GM04504 (cell line): ENCODE measurements at places on chromosomes 13 and 19.

DNA sequence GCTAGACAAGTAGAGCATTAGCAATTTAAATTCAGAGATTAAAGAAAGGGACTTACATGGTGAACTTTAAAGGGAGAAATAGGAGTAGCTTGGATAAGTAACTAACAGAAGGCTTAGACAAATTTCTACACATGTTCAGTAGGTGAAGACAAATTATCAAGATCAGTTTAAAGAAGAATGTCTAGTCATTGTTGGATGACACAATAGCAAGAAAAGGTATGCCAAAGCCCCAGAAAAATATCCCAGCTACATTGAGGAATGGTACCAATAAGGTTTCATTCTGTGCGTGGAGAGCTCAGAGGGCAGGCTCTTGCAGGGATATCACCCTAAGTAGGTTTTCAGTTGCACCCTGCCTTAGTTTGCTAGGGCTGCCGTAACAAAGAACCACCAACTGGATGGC lies 3.5 kb upstream of the STK24 start:
- no peak for DNase-seq

DNA sequence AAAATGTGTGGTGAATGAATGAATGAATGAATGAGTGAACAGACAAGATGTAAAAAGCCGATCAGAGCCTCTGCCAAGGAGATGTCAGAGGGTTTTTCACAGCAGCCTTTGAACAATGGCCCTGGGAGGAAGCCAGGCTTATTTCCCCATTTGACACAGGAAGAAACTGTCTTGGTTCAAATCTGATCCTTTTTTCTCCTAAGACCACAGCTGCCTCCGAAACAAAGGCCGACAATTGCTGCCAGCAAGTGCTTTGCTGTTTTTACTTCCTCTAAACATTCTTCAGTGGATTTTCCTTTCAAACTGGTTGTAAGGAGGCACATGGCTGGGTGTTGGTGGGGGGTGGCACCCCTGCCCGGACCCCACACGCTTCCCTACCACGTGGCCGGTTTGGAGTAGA lies 44.2 kb upstream of the HOMER3 start:
- DNase-seq = no peak

- DNase-seq = no peak
Observed at GRCh38 chr19:46250076-46250735, 20.7 kb downstream of the IGFL1 start.

- DNase-seq = no peak
Observed at GRCh38 chr13:29846475-29847256, 3.8 kb downstream of the UBL3 start.

GRCh38 chr13:103012646-103013045 lies 53.6 kb downstream of the SLC10A2 start:
- DNase-seq = no peak

DNA sequence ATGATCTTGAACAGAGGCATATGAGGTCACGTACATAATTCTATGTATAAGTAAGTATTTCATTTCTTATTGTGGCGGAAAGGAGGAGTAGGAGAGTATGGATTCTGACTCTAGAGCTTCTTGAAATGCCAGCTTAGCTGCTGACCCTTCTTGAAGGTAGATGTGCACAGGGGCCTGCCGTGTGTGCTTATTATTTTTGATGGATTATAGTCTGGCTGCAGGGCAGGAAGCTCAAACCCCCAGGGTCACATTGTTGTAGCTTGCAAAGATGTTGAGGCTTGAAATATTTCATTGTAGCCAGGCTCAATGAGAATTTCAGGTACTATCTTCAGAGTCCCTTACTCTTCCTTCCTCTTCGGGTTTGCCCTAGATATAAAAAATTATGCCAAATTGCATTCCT lies 418.8 kb downstream of the OLFM4 start:
- DNase-seq = no peak

DNA sequence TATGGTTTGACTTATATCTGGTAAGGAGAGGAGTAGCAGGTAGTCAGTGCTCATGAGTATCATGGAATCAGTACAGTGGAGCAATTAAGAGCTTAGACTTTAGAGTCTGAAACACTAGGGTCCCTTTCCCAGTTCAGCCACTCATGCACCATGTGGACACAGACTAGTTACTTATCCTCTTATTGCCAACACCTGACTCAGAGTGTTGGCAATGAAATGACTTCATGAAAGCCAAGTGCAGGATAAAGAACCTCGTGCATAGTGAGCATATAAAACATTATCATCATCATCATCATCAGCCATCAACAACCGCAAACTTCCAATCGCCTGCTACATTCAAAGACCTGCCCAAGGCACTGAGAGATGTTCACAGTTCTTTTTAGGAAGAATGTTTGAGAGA lies 164.2 kb downstream of the FOXO1 start:
- DNase-seq = no peak

DNA sequence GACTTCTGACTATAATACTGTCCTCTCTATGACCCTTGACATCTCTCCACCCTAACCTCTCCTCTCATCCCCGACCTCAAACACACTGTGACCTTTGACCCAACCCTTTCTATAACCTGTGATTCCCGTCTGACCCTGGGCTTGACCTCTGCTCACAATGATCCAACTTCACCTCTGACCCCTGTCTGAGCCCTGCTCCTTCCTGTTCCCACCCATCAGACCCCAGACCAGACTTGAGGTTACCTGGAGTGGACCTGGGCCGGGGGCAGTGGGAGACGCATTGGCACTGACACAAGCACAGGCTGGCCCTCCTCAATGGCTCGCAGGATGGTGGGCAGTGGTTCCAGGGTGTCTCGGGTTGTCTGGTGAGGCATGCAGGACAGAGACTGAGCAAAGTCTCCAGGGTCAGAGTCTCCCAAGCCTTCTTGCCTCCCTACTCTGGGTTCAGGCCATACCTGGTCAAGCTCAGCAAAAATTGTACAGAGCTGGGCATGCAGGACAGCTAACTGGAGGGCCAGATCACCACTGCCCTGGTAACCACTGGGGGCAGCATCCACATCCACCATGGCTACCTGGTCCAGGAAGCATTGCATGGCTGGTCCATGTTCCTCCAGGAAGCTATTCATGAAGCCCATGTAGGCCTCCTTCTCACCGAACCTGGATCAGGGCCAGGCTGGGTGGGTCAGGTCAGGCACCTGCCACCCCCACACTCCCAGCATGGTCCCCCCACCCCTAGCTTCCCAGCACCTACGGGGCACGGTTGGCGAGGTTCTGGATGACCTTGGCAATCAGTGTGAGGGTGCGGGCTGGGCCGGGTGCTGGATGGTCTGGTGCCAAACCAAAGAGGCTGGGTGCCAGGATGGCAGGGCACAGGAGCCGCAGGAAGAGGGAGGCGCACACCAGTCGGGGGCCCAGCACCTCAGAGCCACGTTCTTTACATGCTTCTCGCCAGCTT lies 4.4 kb upstream of the WIZ start:
- DNase-seq = no peak

DNA sequence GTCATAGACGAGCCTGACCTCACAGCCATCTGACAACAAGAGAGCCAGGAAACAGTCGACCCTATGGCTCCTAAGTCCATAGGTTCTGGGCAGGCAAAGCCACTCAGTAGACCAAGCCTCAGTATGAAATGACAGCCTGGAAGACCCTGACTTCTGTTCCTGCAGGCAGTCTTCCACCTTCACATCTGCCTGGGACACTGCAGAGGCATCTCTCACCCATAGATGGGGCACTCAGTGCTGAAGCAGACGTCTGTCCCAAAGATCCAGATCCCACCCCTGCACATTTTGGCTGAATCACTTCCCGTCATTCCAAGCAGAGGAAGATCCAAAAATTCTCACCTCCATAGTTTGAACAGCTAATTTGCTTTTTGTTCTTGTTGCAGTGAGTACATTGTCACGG lies 139.3 kb upstream of the ZNF507 start:
- DNase-seq = no peak

DNA sequence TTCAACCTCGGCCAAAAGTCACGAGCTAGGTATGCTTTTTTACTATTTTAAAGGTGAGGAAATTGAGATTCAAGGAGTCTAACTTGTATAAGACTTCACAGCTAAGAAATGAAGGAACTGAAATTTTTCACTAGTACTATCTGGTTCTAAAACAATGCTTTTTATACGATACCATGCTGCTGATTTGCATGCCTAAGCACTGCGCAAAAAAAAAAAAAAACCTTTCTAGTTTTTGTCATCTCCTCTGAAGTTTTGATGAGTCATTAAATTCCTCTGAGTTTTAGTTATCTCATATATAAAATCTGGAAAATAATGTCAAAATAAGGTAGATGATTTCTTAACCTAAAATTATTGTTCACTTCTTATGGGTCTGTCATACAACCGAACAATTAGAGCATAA lies 28.0 kb upstream of the UFM1 start:
- no peak for DNase-seq

DNA sequence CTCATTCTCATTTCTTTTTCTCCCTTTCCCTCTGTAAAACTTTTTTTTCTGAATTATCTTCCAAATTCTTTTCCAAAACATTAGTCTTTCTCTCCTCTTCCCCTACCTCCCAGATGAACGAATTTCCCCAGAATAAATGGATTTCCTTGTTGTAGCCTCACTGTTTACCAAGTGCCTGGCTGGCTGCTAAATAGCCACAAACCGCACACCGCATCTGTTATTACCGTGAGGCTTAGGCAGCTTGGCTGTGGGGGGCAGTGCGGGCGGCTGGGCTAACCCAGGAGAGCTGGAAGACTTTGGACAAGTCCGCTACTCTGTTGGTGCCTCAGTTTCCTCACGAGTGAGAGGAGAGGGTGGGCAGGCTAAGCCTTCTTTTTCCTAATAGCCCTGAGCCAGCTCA lies 10.7 kb downstream of the IL17D start:
- DNase-seq = no peak

- DNase-seq = no peak
Observed at GRCh38 chr13:106443607-106444322, 91.7 kb downstream of the EFNB2 start.

DNA sequence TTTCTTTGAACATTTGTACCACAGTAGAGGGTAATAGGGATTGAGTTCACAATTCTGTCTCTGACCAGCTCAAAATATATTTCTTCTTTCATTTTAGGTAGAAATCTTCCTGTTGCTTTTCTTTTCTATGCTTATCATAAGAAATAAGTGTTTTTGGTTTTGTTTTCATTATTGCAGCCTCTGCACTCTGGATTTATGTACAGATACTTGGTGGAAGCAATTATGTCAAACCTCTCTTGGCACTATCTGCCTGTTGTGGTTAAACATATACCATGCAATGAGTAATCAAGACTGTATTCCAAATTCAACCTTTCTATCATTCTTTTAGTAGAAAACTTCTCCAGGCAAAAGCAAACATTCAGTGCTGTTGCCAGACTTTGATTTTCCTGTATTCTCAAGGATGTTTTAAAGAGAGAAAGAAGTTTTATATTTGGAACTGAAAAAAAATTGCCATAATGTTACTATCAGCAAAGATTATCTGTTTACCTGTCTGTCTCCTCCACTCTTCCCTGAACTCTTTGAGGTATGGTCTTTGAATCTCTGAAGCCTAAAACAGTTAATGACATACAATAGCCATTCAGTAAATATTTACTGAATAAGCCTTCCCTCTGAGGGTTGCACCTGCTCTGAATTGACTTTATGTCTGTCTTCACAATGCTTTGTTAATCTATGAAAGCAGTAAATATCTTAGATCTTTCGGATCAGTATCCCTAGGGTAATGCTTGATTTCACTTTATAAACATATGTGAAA lies 612.5 kb upstream of the PRR20A start:
- DNase-seq = no peak

GRCh38 chr19:30226464-30227011 lies 145.6 kb upstream of the ZNF536 start:
- DNase-seq = no peak

GRCh38 chr13:90938848-90939247 lies 408.6 kb upstream of the MIR17HG start:
- no peak for DNase-seq

- no peak for DNase-seq
Observed at GRCh38 chr19:17103177-17103576, 27.6 kb downstream of the MYO9B start.

DNA sequence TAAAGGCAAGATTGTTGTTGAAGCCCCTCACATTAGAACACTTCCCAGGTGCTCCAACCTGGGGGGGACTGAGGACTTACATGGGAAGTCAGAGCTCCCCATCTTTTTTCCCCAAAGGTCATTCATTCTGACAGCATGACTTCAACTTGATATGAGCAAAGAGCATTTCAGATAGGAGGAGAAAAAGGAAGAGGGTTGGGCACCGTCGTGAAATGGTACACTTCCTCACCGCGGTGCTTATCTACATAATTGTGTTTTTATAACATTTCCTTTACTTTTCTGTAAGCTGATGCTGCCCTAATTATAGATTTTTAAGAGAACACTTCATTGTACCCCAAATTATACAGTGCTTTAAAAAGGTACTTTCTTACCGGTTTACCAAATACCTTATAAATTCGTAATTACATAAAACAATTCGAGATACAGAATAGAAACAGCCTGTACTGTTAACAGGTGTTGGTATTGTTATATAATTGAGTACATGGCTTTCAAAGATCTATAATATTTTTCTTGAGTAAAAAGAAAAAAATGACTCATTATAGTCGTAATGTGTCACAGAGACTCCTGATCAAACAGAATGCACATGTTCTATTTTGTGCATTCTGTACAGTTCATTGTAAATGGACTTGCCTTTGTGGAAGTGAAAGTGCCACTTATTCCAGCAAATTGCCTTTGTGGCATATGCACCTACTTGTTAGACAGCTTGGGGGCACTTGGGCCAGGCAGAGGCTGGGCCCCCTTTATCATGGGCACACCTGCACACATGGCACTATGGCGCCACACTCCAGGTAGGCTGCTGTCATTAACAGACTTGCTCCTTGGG lies 81.8 kb downstream of the GGACT start:
- DNase-seq = no peak

DNA sequence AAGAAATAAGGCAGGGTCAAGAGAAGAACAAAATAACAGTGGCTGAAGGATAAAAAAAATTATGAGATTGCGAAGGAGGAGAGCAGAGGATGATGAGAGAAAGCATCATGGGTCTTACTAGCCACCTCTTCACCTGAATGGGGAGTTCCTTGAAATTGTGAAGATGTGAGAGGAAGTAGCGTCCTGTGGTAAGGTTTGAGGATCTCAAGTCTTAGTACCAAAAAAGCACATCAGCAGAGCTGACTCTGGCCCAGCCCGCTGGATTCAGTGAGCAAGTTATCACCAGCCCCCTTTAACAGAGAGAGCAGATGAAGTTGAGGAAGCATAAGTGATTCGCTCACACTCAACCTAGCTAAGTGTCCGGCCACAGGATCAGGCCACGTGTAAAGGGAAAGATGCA lies 61.8 kb downstream of the RXFP2 start:
- DNase-seq = no peak
